CD4-positive, alpha-beta T cell treated with Interleukin-12 subunit alpha and Interleukin-12 subunit beta, for 1 hour (primary cell): ENCODE measurements at places on chromosomes 2 and 18.

DNA sequence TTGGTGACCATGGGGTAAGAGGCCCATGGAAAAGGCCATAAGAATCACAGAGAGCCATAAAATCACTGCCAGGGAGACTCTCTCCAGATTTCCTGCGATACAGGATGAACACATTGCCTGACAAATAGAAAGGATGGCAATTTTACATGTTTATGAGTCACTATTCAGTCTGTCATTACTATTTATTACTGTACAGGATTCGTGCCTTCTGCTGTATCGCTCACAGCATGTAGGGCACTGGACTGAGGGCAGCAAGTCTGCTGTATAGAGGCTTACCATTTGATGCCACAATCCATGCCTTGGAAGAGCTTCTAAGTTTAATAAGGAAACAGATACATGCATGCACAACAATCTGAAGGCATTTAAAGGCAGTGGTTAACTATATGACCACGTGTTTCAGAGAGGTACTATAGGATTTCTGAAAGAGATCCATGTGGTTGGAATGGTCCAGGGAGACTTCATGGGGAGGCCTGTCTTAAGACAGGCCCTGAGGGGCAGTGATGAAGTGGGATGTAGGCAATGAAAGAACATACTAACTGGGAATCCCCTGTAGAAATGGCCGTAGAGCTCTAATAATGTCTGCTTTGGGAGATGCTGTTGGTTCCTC, 702.4 kb upstream of the RAB6C start:
- no peak for DNase-seq

- no peak for DNase-seq
Measured at GRCh38 chr2:217604527-217605194, 398.1 kb downstream of the TNS1 start.

DNA sequence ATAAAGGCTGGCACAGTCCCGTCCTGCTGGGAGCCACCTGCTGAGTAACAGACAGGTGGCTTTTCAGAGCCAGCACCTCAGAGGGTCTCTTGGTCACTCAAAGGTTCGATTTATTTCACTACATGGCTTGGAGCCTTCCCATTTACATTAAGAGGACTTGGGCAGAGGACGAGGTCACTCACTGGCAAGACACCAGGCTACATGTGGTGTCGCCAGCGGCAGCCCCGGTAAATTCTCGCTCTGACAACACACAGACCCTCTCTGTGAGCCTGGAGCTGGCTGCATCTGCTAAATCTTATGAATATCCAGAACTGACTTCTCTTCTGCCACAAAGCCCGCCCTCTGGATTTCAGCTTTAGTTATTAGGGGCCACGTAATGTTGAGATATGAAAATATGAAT, 254.7 kb downstream of the VAPA start:
- DNase-seq: no peak

DNA sequence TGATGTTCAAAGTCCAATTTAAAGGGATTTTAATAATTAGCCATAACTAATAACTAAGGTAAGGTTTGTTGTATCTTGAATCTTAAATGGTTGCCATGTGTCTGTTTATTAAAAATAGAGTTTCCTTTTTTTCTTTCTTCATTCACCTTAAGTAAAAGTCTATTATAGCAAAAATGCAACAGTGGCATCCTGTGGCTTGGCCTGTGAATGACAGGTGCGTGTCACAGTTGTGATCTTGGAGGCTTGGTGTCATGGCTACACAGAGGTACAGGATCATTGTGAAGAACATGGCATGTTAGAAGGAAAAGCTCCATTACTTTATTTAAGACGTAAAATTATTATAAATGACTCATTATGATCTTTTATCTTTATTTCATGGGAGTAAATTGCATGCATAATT, 246.1 kb downstream of the BCL2 start:
- DNase-seq: peak; percentile 19

DNA sequence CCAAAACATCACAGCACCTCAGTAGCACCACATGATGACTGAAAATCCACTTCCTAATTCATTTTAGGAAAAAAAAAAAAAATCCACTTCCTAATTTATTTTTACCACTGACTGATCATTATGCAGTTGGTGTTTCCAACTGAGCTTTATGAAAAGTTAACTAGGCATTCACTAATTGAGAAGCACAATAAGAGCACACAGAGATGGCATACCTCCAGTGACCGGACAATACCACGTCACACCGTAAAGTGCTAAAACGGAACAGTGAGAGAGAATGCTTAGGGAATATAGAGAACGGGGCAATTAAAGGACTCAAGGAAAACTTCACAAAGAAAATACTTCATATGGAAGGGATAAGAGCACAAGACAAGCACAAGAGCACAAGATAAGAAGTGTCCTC, 212.5 kb downstream of the NBAS start:
- DNase-seq: no peak

DNA sequence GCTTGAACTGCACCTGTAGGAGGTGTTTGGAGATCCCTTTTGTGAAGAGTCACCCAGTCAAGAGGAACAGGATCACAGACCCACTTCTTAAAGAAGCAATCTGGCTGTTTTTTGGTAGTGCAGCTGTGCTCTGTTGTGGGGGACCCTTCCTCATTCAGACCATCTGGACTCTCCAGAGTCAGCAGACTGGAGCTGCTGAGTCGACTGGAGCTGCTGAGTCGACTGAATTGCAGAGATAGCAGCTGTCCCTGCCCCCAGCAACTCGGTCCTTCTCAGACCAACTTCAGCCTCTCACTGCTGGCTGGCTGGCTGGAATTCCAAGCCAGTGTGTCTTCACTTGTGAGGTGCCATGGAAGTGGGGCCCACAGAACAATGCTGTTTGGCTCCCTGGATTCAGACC, 56.8 kb downstream of the GTF3C3 start:
- no peak for DNase-seq

DNA sequence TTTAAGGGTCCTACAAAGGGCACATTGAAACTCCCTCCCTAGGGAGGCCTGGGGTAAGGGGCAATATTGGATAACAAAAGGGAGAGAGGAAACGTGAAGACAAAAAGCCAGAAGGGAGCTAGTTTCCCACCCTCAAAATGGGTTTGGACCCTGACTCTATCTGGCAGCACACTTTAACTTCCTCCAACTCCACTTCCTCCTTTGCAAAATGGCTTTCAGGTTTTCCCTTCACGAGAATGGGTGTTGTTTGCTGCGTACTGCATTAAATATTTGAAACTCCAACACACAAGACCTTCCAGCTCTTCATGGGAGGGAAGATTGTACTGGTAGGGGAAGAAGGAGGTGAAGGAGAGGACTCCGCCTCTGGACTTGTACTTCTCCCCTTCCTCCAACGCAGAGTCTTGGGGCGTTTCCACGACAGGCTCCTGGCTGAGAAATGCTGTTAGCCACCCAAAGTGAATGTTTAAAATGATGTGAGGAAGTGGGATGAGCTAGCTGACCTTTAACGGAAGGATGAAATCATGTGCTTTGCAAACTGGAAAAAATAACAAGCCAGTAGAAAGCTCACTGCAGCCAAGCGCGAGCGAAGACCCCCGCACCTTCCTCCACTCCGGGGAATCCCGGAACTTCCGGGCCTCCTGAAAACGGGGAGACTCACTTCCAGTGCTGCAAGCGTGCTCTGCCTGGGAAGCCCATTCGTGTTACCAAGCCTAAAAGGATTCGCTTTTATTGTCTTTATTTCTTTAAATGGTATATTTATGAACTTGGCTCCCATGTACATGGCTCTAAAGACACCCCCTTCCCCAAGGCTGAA, 85.6 kb downstream of the VIT start:
- DNase-seq: no peak

GRCh38 chr2:156630579-156631337, 194.6 kb downstream of the GPD2 start:
- DNase-seq: no peak

DNA sequence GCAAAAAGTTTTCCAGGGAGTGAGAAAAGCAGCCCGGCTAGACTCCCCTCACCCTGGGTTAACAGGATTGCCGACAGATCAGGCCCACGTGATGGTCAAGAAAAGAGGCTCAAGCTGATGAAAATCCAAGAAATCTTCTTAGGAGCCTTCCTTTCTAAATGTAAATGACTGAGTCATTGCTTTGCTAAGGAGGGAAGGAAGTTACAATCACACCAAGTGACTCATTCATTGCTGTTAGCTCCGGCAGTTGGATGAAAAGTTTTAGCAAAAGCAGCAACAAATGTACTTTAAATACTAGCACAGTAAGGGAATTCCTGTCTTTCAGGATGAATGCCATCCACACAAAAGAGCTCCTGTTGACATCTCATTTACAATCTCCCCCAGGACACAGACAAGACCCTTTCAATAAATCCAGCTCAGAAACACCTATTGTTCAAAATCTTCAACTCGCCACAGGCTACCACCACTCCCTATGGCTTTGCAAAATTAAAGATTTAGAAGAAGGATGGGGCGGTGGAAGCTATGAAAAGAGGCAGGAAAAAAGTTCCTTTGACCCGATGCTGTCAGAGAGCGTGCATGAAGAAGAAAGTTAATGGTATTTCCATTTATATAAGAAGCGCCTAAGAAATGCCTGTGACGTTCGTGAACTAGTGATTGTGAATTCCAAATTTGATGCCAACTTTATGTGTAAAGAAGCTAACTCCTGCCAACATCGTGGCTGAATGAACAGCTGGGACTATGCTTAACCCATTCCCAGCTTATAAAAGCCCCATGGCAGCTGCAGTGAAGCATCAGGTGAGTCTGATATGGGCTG, 153.7 kb downstream of the TGIF1 start:
- DNase-seq: peak; percentile 47

DNA sequence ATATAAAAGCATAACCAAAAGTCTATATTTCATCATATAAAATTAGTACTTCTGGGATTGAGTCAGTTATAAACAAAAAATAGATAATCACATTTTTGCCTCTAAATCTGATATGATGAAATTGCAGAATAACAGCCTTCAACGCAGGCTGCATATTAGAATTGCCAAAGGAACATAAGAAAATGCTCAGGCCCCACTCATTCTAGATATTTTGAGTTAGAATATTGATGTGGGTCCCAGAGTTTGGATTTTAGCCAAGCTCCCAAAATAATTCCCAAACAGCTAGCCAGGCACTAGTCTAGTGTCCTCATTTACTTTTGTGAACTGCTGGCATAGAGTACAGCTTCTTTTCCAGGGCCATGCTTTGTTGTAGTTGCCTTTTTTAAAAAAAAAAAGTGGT, 63.5 kb downstream of the ZDBF2 start:
- DNase-seq: no peak

DNA sequence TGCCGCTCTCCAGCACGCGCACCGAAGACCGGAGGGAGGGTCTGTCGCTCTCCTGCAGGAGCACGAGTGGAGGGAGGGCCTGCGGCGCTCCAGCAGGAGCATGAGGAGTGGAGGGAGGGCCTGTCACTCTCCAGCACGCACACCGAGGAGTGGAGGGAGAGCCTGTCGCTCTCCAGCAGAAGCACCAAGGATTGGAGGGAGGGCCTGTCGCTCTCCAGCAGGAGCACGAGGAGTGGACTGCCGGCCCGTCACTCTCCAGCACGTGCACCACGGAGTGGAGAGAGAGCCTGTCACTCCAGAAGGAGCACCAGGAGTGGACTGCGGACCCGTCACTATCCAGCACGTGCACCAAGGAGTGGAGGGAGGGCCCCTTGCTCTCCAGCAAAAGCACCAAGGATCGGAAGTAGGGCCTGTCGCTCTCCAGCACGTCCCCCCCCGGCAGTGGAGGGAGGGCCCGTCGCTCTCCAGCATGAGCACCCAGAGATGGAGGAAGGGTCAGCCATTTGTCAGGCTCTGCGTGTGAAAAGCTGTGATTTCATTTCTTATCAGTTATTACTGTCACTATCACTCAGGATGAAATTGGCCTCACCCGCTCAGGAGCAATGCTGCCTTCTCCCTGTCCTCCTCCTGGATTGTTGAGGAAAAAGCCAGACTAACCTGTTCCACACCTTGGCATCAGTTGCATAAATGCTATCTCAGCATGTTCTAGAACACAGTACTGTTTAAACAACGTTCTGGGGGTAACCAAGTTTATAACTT, 35.9 kb downstream of the ADI1 start:
- DNase-seq: peak; percentile 63

GRCh38 chr2:178315488-178315948, 121.2 kb downstream of the OSBPL6 start:
- no peak for DNase-seq

- DNase-seq: peak; percentile 41
Measured at GRCh38 chr2:108534584-108535356, 500 bp downstream of the LIMS1 start.

DNA sequence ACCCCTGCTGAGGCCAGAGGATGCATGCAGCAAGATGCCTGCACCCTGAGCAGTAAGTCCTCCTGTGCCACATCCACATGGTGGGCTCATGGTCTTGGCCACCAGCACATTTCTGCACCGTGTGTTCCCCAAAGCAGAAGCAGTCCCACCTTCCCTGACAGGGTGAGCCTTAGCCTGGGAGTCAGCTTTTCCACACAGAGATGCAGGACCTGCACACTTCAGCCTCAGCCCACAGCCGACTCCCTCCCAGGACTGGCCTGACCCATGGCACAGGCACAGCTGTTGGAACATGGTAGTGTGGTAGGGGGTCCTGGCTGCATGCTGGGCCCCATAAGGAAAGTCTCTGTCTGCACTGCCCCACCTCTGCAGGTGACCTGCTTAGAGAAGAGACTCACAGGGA, 5.0 kb downstream of the SNED1 start:
- DNase-seq: no peak
